Choroid plexus epithelial cell (primary cell): ENCODE measurements at places on chromosomes 4 and X.

- DNase-seq: no peak
These were observed 36.4 kb upstream of the FREM3 start for GRCh38 chr4:143736861-143737260.

DNA sequence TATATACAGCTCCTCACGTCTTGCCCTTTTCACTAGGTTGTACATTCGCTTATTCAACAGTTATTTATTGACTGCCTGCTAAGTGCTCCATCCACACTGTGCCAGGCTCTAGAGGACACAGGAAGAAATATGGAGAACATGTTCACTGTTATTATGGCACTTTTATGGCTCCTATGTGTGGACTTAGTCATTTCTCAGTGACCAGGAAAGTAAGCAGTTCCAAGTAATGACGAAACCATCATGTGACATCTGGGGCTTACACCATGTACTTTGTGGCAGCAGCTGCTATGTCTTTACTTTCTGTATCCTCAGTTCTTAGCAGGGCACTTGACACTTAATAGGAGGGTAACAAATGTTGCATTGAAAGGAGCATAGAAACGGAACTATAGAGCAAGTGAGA is 278.0 kb downstream of the ANK2 start:
- DNase-seq: peak; percentile 5

DNA sequence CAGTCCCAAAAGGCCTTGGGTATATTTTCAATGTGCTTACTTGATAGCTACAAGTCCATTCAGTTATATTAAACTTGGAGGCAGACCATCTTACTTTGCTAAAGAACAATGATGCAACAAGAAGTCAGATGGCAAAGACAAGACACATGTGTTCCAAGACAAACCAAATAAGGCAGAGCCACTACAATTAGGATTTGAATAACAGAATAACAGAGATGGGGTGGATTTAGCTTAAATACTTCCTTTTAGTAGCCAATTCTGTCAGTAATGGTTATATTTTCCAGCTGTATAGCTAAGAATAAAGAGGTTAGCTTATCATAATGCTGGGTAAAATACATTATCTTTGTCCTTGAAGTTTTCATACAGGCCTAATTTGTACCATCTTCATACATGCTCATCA is 37.7 kb upstream of the FRAS1 start:
- DNase-seq: no peak

GRCh38 chrX:45762699-45763647 is 562.3 kb upstream of the DIPK2B start:
- DNase-seq: no peak
